Coronary artery (tissue), 2 donors: ENCODE measurements at places on chromosomes 4 and X.

DNA sequence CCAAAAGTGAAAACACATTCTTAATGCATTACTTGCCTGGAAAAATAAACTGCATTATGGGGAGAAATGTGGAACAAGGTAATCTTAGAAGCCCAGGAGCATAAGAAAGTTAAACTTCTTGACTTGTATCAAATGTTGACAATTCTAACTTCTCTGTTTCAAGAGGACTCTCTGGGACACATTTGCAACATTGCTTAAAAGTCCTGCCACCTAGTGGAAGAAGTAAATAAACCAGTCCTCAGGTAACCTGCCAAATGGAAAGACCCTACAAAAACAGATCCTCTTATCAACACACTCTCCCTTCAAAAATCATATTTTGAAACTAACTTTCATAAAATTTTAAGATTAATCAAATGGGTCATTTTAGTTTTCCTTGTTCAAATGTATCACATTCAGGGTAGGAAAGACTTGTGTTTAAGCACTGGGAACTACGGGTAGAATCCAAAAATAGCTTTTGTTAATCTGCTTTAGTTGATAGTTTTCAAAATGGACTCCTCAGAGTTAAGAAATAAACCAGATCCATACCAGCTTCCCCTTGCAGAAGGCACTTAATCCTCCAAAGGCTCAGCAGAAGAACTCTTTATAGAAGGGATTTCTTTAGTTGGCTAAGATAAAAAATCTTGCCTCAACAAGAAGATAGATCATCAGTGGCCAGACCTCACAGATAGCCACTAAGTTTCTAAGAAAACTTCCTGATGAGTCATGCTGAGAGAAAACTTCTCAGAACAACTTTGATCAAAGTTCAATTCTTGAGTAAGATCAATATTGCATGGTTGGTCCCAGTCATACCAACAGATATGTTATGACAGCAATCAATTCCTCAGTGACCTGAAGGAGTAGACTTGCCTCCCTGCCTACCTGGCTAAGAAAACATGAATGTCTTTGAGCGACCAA, 141.7 kb downstream of the HHIP start:
- DNase-seq, result no peak

GRCh38 chrX:153645151-153645550, 1.9 kb upstream of the DUSP9 start:
- DNase-seq, result no peak

- DNase-seq, result peak; percentile 33
These were observed 116.6 kb downstream of the SHOX start for GRCh38 chrX:747176-747575.

GRCh38 chr4:21638171-21638725, 310.3 kb downstream of the KCNIP4 start:
- DNase-seq, result no peak

- DNase-seq, result no peak
These were observed 41.0 kb upstream of the AGA start for GRCh38 chr4:177483271-177483670.

GRCh38 chrX:39755143-39756032, 342.4 kb downstream of the BCOR start:
- DNase-seq, result peak; percentile 95
